HCT116 (cell line): ENCODE measurements at places on chromosomes 6 and 20. TPM values are rescaled to one million over a fixed set of nuclear protein-coding genes. Genes with fewer than 3 reads are reported as not detected.

DNA sequence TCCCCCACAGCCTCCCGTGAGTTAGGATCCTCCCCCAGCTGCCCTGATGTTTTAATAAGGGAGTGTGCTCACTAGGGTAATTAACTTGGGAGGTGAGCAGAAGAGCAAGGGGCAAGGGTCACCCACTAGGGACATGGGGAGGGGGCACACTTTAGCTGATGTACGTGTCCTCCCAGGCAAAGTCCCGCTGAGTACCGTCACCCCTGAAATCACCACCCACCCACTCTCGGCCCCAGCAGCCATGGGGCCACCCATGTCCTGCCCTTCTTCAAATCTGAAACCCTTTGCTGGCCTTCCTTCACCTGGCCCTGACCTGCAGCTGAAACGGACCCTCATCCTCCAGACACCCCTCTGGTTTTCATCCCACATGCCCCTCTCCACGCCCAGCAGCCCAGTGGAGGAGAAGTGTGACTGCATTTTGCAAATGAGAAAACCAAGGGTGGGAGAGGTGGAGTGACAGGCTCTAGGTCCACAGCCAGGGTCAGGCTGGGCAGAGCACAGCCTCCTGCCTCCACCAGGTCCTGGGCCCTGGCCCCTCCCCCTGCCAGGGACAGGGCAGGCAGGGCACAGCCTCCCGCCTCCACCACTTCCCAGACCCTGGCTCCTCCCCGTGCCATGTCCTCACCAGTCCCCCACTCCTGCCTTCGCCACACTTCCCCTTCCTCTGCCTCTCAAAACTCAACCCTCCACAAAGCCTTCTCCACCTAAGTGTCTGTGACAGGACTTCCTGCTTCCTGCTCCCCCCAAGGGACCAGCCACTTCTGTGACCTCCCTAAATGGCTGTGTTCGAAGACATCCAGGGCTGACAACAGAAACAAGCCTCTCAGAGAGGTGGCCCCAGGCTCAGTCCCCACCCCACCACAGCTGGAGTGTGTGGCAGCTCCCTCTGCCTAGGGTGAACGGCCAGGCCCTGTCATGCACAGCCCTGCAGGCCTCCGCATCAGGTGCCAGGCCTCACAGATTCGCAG, 15.1 kb downstream of the ACSS1 start:
- no peak for DNase-seq

- DNase-seq, result no peak
These were observed 703.4 kb downstream of the EPHA7 start for GRCh38 chr6:92715991-92716390.

DNA sequence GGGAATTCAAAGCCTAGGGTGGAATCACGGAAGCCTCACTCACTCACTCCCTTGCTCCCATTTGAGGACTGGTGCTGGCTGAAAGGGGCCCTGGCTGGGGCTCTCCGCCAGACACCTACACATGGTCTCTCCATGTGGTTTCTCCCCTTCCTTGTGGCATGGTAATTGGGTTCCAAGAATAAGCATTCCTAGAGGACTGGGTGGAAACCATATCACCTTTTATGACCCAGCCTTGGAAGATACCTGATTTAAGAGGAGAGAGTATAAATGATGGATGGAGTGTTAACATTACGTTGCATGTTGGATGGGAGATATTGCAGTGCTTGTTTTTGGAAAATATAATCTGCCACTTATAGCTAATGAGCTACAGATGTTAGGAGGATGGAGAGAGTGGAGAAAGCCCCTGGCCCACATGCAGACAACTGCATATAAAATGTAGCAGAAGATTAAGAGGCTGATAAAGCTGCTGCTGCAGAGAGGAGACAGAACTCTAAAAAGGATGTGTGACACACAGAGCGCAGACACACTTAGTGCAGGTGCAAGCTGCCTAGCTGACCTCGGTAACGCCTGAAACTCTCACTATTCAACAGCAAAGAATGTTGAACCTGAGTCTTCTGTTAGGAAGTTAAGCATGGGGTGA, 23.3 kb upstream of the CDKN1A start:
- DNase-seq, result no peak

DNA sequence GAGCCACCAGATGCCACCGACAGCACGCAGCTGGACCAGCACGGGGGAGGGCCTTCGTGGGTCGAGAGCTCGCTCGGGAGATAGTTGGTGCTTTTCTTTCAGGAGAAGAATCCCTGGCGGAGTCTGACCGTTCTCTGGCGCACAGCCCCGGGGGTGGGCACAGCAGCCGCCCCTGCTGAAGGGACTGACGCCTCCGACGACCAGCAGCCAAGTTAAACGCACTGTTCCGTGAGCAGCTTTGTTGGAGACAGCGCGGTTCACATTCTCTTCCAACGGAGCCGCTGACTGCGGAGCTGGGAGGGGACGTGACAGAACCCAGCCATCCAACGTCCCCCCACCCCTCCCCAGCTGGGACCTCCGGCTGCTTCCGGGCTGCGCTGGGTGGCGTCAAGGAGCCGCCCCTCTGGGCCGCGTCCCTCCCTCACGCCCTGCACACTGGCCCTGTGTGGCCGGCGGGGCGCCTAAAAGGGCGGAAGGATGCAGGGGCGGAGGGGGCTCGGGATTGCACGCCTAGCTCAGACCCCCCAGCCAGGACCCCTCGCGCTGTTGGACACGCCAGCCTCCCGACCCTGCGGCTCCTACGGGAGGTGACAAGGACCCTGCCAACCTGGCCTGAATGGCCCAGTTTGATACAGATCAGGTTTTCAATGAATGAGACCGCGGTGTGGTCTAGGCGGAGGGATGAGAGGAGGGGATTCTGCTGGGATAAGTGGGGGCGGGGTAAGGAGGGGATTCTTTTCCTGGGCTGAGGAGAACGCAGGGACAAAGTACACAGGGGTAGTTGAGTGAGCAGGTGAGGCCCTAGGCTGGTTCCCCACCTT, 36.4 kb upstream of the KHDC1 start:
- no peak for DNase-seq

- no peak for DNase-seq
These were observed 22.7 kb downstream of the CFAP61 start for GRCh38 chr20:20075032-20075431.

DNA sequence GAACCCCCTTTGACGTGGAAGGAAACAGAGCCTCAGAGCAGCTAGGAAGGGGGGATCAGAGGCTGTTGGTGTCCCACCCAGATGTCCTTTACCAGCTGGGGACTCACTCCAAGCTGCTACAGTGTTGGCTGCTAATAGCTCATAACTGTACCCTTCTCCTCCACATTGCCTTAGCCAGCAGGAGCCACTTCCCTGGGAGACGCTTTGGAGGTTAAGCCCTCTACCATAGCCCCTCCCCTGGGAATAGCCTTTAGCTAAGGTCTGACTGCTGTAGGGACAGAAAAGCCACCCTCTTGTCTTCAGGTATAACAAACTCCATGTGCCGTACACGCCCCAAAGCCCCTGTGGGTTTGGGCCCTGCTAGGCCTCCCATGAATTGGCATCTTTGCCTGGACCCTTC, 238.6 kb downstream of the LRFN2 start:
- DNase-seq, result no peak

DNA sequence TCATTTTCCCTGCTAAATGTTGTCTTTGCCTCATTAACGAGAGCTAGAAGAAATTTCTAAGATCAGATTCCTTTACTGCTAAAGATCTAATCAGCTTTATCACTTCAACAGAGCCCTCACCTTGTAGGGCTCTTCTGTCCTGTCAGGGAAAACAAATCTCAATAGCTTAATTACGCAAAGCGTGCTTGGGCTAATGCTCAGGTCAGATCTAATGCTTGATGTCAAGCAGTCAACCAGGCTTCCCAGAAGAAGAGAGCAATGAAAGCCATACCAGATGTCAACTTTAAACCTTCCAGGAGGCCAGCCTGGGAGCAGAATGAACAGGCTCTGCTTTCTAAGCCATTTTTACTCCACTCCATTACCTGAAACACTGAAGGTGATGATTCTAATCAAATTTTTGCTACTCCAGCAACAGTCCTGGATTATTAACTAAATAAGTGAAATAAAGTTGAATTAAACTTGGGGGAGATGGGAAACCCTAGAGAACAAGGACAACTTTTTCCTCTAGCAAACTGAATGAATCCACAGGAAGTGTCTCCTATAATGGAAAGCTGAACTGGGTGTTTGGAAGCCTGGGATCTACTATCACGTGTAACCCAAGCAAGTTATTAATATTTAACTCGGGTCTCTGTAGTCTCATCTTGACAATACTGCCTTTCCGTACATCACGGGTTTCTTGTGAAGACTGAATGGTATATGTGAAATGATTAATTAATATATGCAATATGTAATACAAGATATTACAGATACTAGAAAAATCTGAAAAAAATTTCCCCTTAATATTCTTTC, 273.7 kb downstream of the PTPRK start:
- DNase-seq, result no peak

DNA sequence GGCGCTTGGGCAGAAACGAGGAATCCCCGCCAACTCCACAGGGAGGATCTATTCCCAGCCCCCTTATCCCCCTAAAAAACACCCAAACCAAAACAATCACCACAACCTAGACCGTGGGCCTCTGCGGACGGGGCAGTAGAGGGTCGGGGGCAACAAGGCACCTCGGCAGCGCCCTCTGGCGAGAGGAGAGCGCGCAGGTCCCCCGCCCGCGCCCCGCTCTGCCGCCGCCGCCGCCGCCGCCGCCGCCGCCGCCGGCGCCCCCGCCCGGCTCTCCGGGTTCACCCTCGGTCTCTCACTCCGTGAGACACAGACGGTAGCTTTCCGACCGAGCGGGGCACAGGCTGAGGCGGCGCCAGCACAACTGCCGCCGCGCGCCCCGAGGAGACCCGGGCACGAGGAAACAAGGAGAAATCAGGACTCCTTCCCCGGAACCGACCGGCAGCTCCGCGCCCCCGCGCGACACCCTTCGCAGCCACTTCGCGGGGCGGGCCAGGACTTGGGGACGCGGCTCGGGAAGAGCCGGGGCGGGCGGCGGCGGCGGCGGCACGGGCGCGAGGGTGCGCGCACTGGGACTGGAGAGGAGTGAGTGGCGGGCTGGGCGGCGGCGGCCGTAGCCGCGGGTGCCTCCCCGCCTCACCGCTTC, at the start of gene SLC35F1:
Gene SLC35F1, plus strand, starts transcription at position 307 of the 643 bp plus-strand sequence.
- DNase-seq, result no peak

DNA sequence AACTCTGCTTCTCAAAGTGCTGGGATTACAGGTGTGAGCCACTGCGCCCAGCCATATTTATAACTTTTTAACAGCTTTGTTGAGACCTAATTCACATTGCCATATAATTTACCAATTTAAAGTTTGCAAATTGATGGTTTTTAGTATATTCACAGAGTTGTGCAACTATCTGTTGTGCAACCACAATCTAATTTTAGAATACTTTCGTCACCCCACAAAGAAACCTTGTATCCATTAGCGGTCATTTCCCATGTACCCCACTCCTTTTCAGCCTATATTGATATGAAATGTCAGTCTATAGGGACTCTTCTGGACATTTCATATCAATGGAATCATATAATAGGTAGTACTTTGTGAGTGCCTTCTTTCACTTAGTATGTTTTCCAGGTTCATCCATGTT, 55.8 kb downstream of the FOXO3 start:
- DNase-seq, result no peak

DNA sequence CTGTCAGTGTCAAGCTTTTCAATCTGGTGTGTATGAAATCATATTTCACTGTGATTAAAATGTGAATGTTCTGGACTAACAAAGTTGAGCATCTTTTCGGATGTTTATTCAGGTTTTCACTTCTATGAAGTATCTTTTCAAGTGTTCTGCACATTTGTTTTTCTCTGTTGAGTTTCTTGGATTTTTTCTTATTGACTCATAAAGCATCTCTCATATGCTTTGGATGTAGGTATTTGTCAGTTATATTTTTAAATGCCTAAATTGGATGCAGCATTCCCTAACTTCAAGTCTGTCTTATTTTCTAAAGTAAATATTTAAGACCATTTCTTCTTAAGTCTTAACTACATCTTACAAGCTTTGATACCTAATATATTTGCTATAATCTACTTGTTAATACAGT, 398.0 kb downstream of the PLCB1 start:
- no peak for DNase-seq

DNA sequence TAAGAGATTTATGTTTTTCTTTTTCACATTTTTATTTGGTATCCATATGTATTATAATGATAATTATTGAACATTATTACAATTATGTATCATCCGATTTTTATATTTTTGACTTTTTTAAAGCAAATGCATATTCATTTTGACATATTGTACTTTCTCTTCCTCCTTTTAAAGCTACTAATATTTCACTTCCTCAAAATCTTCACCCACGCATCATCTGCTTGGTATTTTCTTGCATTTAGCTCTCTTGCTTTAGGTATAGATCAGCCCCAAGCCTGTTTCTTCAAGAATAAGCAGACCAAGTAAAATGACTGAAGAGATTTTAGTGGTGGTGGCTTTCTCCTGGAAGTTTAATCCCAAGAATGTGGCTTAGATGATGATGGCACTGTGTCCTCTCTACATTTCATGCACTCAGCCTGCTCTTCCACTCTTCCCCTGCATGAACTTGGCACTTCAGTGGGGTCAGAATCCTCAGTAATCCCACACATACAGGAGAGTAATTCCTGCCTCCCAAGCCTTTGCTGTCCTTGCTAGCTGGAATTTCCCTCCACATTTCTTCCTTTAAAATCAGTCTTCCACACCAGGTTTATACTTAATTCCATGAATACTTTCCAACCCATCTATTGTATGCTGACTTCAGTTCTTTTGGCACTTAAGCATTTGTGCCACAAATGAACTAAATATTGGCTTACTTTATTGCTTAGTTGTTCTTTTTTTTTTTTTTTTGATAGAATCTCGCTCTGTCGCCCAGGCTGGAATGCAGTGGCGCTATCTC, 8.2 kb downstream of the NCOA7 start:
- DNase-seq, result no peak

DNA sequence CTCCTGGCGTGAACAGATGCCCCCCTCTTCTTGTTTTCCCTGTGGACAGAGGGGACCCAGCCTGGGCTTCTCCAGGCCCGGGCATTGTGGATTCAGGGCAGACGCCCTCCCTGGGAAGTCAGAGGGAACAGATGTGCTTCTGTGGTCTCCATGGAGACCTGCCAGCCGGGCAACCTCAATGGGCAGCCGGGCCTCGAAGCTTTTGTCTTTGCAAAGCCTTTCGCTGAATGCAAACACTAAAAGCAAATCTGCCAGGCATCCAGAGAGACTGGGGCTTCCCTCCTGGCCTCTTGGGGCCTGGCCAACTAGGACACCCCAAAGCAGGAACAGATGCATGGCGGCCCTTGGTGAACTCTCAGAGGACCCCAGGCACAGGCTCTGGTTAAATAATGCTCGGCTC, 370.0 kb upstream of the SULF2 start:
- DNase-seq, result no peak

DNA sequence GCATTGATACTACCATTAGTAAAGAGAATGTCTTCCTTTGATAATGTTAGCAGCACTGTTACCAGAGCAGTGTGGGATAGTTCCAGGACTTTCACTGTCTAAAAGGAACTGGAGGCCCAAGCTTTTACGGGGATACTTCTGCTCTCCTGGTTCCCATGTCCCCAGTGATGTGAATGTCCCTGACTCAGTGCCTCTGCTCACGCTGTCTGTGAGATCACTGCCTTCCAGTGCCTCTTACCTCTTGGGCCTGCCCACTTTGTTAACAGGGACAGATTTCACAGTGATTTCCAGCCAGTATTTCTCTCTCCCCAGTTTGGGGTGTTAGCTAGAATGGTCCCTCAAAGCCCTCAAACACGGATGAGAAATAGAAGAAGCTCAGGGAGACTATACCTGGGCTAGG, 14.4 kb downstream of the PTPRA start:
- no peak for DNase-seq

- DNase-seq, result no peak
These were observed 36.7 kb upstream of the ASXL1 start for GRCh38 chr20:32321390-32321789.

The DDR1 gene
- total RNA-seq, result 211 TPM

The SPO11 gene
- not detected for total RNA-seq

The BMP6 gene
- 1.6 TPM for total RNA-seq

The GPLD1 gene
- total RNA-seq, result 2.1 TPM

The NOTCH4 gene
- total RNA-seq, result 0.81 TPM

The DACT2 gene
- not detected for total RNA-seq

The SAMD3 gene
- total RNA-seq, result 7.5 TPM

The CCDC170 gene
- 0.12 TPM for total RNA-seq
